Glutamatergic neuron (in vitro differentiated cells): ENCODE measurements at places on chromosomes 5 and 9. TPM values are rescaled to one million over a fixed set of nuclear protein-coding genes. Genes with fewer than 3 reads are reported as not detected.

DNA sequence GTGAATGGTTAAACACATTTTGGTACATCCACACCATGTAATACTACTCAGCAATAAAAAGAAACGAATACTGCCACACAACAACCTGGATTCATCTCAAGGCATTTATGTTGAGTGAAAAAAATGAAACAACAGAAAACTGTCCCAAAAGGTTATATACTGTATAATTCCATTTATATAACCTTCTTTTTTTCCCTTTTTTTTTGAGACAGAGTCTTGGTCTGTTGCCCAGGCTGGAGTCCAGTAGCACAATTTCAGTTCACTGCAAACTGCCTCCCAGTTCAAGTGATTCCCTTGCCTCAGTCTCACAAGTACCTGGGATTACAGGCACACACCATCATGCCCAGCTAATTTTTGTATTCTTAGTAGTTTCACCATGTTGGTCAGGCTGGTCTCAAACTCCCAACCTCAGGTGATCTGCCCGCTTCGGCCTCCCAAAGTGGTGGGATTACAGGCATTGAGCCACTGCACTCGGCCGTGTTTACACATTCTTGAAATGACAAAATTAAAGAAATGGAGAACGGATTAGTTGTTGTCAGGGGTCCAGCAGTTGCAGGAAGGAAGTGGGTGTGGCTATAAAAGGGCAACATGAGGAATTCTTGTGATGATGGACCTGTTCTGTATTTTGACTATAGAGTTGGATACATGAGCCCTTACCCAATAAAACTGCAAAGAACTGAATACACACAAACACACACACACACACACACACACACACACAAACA is 17.4 kb downstream of the PPP6C start:
- no peak for DNase-seq

GRCh38 chr9:31700252-31701045 is 684.0 kb upstream of the ACO1 start:
- no peak for DNase-seq

Gene FBXW5
- total RNA-seq, result 77.9 TPM

- no peak for DNase-seq
Observed at GRCh38 chr9:7454624-7455023, 345.0 kb downstream of the DMAC1 start.

DNA sequence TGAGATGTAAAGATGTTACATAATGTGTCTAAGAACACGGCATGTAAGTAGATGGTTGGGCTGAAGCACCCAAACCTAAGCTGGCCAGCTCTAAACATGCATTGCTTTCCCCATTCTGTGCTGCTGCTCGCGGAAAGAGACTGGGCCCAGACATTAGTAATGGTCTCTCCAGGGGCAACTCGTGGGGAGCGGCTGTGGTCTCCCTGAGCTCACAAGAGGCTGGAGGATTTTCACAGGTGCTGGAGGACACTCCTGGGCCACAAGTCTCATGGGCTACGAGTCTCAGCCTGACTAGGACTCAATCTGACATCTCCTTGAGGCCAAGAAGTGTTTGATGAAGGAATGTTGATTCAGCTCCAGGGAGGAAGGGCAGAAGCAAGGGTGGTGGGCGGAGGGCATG is 92.7 kb upstream of the PTCH1 start:
- no peak for DNase-seq

- DNase-seq, result no peak
Observed at GRCh38 chr9:88280816-88281382, 107.3 kb upstream of the SPIN1 start.

DNA sequence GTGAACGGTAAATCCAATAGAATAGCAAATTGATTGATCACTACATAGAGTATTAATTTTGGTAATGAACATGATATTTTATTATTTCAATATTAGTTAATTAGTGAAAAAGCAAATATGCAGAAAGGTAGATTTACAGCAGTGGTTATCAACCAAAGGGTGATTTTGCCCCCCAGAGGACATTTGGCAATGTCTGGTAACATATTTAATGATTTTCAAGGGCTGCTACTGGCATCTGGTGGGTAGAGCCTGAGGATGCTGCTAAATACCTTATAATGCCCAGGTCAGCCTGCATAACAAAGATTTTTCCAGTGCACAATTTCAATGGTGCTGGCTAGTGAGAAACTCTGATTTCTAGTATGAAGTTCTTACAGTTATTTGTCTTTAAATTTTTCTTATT is 1313.7 kb downstream of the PTPRD start:
- no peak for DNase-seq

Gene ANXA6
- total RNA-seq, result 143 TPM

Gene TMC1
- total RNA-seq, result not detected

Gene PCDHB10
- total RNA-seq, result 17.7 TPM
